ENCODE measurements at places on chromosomes 11 and 22.
A peak's percentile ranks its signal among the peaks of the same experiment; 100 is the strongest.

GRCh38 chr11:6646918-6647679, 8.5 kb downstream of the DCHS1 start:
- DNase-seq, result no peak

DNA sequence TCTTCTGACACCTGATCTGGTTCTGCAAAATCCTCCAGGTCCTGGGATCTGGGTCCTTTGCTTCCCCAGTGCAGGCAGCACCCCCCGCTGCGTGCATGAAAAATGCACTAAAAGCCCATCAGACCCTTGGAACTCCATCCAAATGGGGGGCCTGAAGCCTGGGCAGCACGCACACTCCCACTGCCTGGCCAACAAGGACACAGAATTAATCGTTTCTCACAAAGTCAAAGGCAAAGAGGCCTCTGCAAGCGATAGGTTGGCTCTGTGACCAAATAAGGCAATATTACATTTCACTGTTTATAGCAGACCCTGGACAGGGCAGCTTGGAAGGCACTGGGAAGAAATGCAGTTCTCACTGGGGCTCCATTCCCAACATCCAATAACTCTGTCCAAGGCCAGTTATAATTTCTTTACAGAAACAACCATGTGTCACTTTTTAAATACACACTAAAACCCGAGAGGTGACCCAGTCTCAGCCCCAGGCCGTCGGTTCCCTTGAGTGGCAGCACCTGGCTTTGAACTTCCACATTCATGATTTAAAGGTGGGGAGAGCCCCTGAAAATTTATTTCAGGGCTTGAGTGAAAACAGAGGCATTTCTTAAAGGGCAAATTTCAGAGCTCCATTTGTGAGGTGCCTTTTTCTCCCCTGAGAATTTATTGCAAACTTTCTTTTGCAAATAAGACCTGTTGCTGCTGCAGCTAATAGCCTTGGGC, 114.4 kb upstream of the ANO1 start:
- DNase-seq, result no peak

- no peak for DNase-seq
Measured at GRCh38 chr11:10395166-10395897, 59.7 kb upstream of the AMPD3 start.

- no peak for DNase-seq
Measured at GRCh38 chr11:45568049-45568448, 97.4 kb downstream of the CHST1 start.

DNA sequence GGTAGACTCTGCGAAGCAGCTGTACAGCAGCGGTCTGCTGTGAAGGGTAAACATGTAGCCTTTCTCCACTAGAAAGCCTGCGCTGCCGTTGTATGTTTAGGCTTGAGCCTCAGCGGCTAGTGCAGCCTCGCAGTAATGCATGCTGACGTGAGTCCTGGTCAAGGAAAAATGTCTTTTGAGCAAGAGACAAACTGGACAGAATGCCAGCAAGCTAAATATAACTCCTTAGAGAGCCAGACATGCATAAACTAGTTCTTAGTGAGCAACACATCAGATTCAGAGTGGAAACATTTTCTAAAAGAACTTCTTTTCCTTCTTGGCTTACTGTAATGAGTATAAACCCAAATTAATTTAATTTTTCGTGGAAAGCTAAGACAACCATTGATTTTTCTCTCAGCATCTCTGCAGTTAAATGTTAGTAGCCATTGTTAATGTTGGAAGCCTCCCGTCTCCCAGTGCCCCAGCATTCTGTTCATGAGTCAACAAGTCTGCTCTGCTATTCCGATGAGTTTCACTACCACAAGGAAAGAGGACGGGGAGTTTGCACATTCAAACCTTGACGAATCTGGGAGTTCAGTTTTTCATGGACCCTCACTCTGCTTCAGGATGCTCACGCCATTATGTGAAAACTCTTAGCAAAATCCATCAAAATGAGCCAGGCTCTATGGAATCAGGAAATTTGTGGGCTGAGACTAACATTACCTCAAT, 51.4 kb downstream of the JAM3 start:
- DNase-seq, result peak; percentile 86

DNA sequence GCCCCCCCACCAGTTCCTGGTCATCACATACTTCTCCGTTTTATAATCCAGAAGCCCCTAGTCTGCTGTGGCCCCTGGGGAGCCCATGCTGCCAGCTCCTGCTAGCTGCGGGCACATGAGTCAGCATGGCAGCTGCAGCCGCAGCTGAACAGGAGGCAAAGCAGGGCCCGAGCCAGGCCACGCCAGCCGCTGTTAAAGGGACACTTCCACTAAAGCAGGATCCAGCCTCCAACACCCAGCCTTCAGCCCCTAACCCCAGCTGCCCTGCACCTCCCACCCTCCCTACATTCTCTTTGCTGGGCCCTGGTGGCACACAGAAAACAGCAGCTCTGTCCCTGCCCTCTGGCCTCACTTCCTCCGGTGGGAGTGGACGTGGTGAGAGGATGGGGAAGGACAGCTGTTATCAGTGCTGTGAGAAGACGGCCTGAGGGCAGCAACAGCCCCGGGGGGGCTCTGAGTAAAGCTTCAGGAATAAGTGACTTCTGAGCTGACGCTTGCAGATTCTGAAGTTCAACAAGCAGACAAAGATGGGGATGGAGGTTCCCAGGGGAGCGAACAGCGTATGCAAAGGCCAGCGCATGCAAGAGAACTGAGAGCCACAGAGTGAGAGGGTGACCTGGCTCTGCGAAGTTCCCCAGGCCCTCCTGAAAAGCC, 688 bp upstream of the LRRC74B start:
- peak; percentile 31 for DNase-seq

- no peak for DNase-seq
Measured at GRCh38 chr11:73171436-73172161, 29.5 kb upstream of the FCHSD2 start.

DNA sequence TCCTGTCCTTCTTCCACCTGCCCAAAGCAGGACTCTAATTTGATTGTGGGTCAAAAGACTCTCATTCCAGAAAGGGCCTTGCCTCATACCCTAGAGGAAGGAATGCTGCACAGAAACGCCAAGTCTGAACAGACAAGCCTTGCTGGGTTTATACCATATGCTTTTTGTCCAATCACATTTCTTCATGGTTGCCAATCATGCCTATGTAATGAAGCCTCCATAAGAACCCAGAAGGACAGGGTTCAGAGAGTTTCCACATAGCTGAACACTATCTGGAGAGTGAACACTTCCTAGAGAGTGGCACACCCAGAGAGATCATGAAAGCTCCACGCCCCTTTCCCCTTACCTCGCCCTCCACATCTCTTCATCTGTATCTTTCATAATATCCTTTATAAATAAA, 4.8 kb upstream of the SAA2 start:
- no peak for DNase-seq

GRCh38 chr11:16841984-16842383, 103.5 kb downstream of the C11orf58 start:
- no peak for DNase-seq

DNA sequence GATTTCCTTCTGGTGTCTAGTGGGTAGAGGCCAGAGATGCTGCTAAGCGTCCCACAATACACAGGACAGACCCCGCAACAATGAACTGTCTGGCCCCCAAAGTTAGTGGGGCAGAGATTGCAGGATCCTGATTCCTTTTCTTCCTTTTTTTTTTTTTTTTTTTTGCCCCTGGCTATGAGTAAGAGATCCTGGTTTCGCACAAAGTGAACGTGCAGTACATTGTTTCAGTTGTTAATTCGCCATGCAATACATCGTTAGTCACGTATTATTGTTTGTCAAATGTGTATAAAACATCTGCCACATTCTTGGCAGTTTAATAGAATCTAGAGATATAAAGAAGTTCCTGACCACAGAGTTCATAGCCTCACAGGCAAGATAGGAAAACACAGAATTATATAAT, 20.2 kb downstream of the ST3GAL4 start:
- DNase-seq, result no peak

DNA sequence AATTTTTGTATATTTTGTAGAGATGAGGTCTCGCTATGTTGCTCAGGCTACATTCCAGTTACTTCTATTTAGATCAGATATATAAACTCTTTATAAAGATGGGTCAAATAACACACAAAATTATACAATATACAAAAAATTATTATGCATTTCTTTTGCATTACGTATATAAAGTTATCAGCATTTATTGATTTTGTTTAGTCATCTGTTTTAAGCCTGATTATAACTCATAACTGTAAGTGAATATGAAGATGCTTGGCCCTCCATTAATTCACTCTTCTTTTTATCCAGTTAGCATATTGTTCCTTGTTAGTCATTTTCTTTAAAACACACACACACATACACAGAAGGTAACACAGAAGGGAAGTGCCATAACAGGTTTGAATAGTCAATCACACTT, 14.5 kb downstream of the AQP11 start:
- no peak for DNase-seq

- no peak for DNase-seq
Measured at GRCh38 chr11:32358729-32359128, 76.6 kb downstream of the WT1 start.

DNA sequence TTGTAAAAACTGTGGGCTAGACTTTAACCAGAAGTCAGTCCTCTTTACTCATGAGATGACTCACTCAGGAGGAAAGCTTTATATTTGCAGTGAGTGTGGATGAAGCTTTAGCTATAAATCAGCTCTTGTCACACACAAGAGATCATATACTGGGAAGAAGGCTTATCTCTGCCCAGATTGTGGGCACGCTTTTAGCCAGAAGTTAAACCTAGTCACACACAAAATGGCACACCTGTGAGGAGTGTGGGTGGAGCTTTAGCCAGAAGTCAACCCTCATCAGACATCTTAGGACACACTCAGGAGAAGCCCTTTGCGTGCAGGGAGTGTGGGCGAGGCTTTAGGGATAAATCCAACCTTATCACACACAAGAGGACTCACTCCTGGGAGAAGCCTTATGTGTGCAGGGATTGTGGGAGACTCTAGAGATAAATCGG, 706.9 kb upstream of the LUZP2 start:
- DNase-seq, result peak; percentile 18

DNA sequence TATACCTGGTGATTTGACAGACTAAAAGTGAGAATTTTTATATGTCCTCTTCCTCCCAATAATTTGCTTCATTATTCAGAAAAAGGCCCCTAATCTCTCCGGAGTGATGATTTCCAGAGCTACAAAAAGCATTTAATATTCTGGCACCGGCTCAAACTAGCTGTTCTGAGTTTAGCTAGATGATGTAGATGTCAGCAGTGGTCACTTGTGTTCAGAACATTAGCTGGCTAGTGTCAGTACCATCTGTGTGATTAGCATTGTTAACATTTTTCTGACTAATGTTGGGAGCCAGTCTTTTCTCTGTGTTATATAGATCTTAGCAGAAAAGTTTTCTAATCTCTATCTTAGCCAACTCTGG, 68.7 kb upstream of the RRM1 start:
- no peak for DNase-seq

Measured in AG09309 (cell line).